ENCODE measurements at places on chromosomes 16 and 17.
A peak's percentile ranks its signal among the peaks of the same experiment; 100 is the strongest.

- no peak for DNase-seq
These were observed 11.1 kb downstream of the TLE7 start for GRCh38 chr16:71430744-71431143.

GRCh38 chr17:67559381-67559966, 158.3 kb upstream of the NOL11 start:
- no peak for DNase-seq

GRCh38 chr17:79985361-79985942, 50.2 kb downstream of the TBC1D16 start:
- no peak for DNase-seq

DNA sequence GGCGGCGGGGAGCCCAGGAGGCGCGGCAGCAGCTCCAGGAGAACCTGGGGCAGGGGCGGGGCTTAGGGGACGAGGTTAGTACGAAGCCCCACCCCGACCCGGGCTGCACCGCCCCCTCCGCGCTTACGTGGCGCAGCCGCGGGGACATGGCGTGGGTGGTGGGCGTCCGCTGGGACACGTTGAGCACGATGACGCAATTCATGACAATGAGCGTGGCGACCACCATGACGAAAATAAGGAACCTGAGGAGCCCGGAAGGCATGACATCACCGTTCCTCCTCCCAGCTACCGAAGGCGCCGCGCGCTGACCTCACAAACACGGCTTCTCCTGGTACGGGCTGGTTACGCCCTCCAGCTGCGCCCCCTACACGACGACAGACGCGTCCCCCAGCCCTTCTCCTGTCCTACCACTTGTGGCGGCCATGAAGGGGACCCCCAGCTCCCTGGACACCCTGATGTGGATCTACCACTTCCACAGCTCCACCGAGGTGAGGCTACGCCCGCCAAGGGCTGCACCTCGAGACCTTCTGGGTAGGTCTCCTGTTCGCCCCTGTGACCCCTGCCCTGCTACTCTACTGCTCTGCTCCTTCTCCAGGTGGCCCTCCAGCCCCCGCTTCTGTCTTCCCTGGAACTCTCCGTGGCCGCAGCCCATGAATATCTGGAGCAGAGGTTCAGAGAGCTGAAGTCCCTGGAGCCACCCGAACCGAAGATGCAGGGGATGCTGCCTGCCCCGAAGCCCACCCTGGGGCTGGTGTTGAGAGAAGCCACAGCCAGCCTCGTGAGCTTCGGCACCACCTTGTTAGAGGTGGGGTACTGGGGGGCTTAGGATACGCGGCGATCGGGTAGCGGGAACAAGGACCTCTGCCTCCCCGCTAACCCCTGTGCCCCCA, at the start of gene C17orf107:
TSS of gene C17orf107 (plus strand) at position 196 of the 890 bp plus-strand sequence. CDS start at position 423, 227 bp downstream.
- DNase-seq, result peak; percentile 8

GRCh38 chr17:66032082-66032712, 159.7 kb downstream of the CEP112 start:
- no peak for DNase-seq

DNA sequence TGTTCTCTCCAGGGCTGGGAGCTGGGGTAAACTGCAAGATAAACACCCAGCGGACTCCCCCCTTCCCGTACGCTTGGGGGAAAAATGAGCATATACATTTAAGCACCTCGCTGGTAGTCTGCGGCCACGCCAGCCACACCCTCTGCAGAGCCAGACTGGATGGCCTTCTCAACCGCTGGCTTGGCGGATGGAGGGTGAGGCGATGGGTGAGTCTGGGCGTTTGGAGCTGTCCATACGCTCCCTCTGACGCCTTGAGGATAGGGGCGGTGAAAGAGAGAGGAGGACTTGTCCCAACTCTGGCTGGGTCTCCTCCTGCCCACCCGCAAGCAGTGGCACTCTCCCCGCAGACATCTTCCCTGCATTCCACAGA, 1.0 kb downstream of the ITGA3 start:
- no peak for DNase-seq

DNA sequence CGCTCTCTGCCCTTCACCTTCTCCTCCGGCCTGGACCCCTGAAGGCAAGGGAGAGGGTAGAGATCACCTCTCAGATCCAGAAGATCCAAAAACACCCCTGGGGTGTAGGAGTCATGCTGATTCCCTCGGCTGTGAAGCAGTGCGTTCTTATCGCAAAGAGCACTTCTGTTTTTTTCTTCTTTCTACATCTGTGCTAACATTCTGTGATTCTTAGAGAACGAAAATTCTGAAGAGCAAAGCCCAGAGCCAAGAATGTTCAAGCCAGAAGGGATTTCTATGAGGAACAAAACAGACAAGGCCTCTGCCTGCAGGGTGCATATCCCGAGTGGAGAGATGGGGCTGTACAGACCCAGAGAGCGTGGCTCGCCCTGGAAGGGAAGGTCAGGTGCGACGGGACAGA, 17.2 kb downstream of the NPTX1 start:
- DNase-seq, result no peak

- no peak for DNase-seq
These were observed 1.6 kb upstream of the MRPL38 start for GRCh38 chr17:75906143-75906884.

DNA sequence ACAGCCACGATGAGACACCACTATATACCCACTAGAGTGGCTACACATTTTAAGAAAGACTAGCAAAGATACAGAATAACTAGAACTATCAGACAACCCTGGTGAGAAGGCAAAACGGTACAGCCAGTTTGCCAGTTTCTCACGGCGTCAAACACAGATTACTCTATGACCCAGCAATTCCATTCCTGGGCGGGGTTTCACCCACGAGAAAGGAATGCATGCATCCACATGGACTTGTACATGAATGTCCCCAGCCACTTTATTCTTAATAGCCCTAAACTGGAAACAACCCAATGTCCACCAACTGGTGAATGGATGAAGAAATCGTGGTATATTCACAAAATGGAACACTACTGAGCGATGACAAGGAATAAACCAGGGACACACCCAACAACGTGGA, 74.5 kb downstream of the MYH10 start:
- DNase-seq, result no peak

GRCh38 chr16:69157196-69157595, 24.7 kb downstream of the UTP4 start:
- DNase-seq, result no peak

DNA sequence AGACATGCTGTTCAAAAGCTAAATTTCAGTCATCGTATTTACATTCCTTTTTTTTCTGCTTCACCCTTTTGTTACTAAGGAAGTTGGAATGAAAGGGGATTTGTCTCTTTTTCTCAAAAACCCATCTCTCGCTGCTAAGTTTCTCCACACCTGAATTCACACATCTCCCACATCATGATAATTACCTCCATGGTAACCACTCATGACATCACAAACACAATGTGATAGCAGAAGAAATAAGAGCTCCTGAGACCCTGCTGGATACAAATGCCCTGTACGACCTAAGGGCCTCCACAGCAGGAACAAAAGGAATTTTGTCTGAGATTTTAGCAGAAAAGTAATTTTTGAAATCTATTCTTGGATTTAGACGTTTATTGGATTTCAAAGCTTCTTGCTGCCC, 82.6 kb upstream of the GNAO1 start:
- DNase-seq, result no peak

DNA sequence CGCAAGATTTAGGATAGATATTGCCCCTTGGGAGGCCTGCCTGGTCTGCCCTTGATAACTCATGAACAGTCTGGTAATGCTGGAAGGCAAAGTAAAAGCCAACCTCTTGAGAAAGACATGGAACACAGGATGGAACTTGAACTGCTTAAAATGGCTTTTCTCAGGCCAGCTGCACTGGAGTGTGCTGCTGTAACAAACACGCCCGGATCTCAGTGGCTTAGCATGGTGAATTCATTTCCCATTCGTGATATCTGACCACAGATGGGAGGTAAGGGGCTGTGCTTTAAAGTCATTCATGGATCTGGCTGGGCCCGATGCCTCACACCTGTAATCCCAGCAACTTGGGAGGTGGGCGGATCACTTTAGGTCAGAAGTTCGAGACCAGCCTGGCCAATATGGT, 113.2 kb downstream of the WWOX start:
- DNase-seq, result no peak

- DNase-seq, result no peak
These were observed 25.8 kb downstream of the SRCIN1 start for GRCh38 chr17:38579934-38580333.

GRCh38 chr16:67525176-67525860, 3.3 kb upstream of the RIPOR1 start:
- DNase-seq, result no peak

GRCh38 chr17:30368912-30369720, 9.6 kb upstream of the CPD start:
- DNase-seq, result no peak

DNA sequence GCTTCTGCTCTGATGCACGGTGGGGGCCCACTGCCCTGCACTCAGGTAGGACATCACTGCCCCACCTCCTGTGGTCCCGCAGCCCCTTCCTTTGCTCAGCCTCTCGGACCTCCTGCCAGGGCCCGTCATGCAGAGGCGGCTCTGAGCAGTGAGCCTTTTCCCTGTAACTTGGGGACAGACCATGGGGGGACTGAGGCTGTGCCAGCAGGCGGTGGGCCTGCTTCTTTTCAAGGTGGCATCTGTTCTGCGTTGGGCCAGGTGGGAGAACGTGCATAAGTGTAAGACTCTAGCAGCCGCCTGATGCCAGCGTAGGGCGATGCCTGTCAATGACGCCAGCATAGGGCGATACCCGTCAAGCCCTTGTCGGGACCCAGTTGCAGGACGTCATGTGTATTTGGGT, 40.3 kb upstream of the ZNF469 start:
- DNase-seq, result no peak

GRCh38 chr16:24668481-24669061, 60.9 kb upstream of the TNRC6A start:
- DNase-seq, result no peak

- DNase-seq, result no peak
These were observed 6.8 kb downstream of the RSL1D1 start for GRCh38 chr16:11844499-11844898.

- no peak for DNase-seq
These were observed 22.8 kb downstream of the ATP6V0D1 start for GRCh38 chr16:67458121-67458641.

DNA sequence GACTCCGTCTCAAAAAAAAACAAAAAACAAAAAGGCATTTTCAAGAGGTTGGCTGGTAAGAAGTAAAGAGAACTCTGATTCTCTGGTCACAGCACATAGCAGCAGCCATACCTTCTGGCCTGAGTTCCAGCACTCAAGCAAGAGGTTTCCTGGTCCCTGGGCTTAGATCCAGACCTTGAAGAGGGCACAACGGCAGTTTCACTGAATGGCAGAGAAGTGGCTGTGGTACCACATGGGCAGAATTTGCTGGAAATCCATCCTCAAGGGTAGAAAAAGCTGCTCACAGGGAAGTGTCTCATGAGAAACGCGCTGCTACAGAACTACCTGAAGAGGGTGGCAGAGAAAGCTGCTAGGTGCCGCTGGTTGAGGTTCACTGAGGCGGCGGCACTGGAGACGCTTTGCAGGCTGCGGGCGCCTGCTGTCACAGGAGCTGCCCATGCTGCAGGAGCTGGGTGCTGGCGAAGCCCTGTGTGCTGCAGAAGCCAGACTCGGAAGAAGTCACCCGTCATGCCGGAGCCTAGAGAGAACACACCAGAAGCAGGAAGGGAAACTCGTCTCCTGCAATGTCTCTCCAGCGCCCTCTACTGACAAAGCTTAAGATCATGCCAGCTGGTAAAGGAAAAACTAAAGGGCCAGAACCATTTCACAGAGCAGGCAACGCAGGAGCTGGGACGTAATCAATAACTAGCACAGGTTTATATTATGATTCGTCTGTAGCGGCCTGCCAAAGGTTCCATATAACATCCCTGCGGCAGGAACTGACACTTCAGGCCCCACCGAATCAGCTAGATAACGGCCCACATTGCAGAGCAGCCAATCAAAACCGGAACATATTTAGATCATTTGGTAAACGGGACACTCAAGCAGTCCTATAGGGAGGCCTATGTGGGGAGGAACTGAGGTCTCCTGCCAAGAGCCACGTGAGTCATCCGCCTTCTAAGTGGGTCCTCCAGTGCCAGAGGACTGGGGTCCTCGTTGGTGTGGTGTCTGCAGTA, 5.4 kb upstream of the ZNF213 start:
- no peak for DNase-seq

- DNase-seq, result no peak
These were observed 43.3 kb upstream of the ULK2 start for GRCh38 chr17:19911033-19911432.

DNA sequence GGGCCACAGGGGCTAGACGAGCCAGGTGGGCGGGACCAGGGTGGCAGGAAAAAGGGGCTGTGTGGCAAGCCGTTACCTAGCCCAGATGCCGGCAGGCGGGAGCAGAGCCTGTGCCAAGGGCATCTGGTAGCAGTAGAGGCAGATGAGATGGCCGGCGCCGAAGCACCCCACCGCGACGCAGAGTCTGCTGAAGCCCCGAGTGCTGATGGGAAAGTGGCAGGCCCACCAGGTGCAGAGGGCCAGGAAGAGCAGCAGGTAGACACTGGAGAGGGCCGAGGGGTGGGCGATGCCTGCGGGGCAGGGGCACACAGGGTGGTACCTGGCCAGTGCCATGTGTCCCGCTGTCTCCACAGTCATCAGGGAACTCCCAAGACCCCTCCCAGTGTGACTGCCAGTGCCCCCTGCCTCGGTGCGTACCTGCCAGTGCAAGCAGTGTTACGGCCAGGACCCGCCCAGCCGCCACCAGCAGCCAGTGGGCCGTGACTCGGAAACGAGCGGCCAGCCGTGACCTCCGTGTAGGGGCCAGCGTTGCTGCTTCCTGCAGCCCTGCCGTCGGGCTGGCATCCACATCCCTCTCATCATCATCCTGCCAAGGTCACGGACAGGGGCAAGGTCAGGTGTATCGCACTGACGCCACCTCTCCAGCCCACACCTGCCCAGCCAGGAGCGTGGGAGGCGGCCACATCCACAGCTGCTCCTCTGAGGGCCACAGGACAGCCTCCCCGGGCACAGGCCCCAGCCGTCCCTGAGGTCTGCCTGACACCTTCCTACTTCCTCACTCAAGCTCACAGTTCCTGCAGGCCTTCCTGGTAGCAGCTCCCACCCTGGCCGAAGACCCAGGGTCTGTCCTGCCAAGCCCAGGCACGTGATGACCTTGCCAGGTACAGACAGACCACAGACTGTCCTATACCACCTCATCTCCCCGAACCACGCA, 32.1 kb downstream of the CTU2 start:
- DNase-seq, result no peak

DNA sequence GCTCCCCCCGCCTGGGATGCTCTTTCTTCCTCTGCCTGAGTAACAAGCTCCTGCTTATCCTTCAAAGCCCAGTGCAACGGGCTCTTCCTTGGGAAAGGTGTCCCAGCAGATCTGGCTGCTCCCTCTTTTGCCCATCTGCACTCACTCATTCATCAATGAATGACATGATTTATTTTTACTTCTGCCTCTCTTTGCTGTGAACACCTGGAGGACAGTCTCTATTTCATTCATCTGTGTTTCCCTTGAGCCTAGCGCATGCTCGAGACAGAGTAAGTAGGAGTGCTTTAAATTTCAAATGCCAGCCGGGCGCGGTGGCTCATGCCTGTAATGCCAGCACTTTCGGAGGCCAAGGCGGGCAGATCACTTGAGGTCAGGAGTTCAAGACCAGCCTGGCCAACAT, 22.0 kb upstream of the GINS2 start:
- DNase-seq, result no peak

- no peak for DNase-seq
These were observed 6.2 kb downstream of the GSE1 start for GRCh38 chr16:85619101-85619891.

Measured in brain pericyte (primary cell).